ENCODE measurements at places on chromosomes 6 and 20.

- DNase-seq: no peak
Measured at GRCh38 chr20:56187534-56188165, 60.9 kb upstream of the MC3R start.

- DNase-seq: no peak
Measured at GRCh38 chr20:16107172-16107870, 465.9 kb downstream of the KIF16B start.

- no peak for DNase-seq
Measured at GRCh38 chr20:58046311-58046710, 182.1 kb downstream of the ANKRD60 start.

DNA sequence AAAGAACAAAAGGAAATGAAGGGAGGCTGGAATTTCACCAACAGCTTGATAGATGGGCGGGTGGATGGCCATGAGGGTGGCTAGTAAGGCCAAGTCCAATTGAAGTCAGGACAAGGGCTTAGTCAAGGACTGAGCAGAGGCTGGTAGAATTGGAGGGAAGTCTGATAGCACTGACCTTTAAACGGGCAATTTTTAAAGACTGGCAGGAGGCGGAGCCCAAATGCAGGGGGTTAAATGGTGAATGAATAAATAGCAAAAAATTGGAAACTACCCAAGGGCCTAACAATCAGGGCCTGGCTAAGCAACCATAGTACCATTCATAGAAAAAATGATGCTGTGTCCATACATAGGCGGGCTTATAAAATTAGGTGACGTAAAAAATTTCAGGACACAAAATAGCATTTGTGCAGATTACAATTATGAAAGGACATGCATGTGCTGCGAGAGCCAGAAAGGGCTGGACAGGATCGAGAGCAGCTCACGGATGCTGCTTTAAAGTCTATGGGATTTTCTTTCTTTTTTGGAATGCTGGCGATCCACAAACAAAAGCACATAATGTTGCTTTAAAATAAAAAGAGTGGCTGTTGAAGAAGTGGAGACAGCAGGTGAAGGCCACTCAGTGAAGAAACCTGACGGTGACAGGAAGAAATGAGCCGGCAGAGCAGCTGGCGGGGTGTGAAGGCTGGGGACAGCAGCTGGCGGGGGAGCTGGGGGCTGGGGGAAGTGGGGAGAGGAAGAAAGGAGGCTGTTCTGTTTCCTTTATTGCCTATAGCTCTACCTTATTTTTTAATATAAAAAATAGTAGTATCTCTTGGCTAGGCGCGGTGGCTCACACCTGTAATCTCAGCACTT, 42.8 kb upstream of the TAF8 start:
- DNase-seq: no peak

GRCh38 chr20:38275815-38276550, 15.4 kb upstream of the KIAA1755 start:
- DNase-seq: no peak

GRCh38 chr20:37421988-37422387, 76.0 kb downstream of the SRC start:
- no peak for DNase-seq

DNA sequence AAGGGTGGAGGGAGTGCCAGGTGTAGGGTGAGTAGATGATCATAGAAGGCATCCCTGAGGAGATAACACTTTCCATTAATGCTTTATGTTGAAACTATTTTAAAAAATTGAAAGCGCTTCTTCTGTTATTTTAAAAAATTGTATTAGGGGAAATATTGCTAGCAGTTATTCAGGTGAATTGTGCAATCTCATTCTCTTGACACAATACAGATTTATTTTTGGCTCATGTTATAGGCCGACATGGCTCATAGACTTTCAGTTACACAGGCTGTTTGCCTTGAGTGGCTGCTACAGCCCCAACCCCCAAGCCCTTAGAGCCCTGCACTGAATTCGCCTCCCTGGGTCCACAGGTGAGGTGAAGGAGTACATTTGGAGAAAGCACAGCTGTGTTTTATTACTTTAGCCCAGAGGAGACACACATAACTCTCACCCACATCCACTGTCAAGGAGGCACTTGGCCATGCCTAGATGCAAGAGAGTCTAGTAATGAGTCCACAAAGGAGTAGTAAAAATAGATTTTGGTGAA, 228.2 kb downstream of the RFPL4B start:
- no peak for DNase-seq

- no peak for DNase-seq
Measured at GRCh38 chr6:26172608-26172968, 85.4 kb downstream of the HFE start.

- DNase-seq: no peak
Measured at GRCh38 chr20:3927486-3928291, 38.5 kb downstream of the PANK2 start.

DNA sequence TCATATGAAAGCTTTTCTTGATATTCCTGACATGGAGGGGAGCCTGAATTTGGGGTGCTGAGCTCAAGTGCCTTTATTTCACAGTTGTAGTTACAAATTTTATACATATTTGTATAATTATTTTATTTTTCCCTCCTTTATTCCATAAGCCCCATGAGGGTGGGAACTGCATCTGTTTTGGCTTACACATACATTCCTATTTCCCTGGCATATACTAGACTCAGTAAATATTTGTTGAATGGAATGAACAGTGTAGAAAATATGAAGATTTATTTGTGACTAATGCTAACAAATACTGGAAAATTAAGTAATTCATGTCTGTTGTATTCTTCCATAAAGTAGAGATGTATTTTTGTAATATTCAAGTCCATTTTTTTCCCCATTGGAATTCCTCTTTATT, 127.1 kb downstream of the MYO6 start:
- DNase-seq: no peak

GRCh38 chr20:20561172-20561571, 151.3 kb downstream of the RALGAPA2 start:
- no peak for DNase-seq

DNA sequence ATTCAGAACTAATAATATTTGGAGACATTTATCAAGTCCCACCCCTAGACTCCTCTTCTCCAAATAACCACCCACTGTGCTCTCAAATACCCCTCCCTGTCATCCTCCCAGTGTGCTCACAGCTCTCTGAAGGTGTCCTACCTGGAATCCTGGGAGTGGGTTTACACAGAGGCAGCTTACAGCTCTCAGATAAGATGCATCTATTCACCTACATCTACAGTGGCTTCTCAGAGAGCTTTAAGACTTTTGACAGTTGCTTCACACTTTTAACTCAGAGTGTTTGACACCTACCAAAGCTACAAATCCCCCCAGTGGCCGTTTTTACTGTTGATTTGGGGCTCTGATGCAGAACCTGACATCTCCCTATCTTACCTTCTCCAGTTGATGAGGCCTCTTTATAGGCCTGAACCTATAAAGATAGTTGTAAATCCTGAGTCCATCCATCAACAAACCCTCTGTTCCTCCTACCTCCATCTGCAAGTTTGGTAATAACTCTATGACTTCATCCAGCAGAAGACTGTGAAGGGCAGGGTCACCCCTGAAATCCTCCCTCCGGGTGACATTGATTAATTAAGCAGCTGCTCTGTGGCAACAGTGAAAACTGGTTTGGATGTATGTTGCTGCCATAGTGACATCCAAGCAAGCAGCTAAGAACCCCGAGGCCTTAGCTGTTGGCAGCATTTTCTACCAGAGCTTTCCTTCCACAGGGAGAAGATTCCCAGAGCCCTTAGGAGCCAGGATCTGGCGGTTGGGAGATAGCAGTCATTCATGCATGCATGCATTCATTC, 226.1 kb upstream of the RREB1 start:
- no peak for DNase-seq
